ENCODE measurements at places on chromosomes 4 and X.

GRCh38 chr4:772118-772517 lies 53.8 kb downstream of the CPLX1 start:
- no peak for DNase-seq

DNA sequence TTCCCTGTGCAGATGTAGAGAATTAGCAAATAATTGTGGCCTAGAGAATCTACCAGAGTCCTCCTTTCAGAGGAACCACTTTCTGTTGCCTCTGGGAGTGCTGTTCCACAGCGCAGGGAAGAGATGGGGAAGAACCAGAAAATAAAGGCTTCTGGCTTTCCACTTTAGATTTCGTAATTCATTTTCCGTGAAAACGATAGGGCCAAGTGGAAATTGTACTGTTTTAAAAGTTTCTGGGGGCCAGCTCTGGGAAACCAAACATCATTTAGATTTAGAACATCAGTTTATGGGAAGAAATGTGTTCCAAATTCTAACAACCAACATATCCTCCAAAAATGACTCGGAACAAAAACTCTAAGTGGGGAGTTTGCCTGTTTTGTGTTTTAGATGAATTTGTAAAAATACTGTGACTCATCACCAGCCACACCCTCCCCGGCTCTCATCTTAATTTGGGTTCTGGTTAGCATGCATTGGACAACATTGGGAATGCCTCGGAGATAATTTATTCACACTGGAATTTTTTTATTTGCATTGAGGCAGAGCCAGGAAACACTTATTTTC lies 65.2 kb upstream of the LNX1 start:
- no peak for DNase-seq

DNA sequence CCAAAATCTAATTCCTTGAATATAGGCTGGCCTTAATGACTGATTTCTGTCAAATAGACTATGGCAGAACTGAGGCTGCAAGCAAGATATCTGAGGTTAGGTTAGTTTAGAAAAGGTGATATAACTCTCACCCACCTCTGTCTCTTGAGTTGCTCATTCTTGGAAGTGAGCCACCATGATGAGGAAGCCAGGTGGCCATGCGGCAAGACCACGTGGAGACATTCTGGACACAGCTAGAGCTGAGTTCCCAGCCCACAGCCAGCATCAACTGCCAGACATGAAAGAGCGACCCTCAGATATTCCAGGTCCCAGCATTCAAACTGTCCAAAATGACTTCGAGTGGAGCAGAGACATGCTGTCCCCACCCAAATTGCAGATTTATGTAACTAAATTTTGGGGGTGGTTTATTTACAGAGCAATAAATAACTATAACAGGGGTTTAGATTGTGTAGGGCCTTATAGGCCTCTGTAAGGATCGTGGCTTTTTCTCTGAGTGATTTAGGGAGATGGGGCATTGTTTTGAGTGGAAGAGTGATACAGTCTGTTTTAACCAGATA lies 33.7 kb downstream of the USP53 start:
- DNase-seq = no peak

DNA sequence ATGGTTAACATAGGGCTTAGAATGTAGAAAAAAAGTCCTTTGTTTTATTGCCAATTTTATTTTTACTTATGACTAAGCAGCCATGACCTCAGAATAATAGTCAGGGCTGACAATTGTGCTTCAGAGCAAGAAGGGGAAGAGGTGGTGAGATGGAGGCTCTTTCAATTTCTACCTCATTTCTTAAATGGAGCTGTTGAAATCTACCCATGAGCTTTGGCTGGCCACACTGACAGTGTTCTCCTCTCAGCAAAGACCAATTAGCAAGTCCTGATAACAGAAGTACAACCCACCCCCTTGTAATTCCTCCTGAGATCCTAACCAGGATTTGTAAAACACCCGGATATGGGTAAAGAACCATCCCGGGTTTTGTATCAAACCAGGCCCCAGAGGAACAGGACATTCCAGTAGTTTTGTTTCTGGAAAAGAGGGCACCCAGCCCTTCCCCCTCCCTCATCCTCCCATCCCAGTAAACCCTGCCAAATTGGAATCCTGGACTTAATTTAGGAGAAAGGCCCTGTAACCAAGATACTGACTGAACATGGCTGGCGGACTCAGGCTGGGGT lies at the start of gene HEPH:
Gene HEPH, plus strand, starts transcription at position 399 of the 563 bp plus-strand sequence. CDS start 6,324 bp downstream, outside the sequence.
- DNase-seq = no peak

Data from activated CD4-positive, alpha-beta T cell treated with anti-CD3 and anti-CD28 coated beads, Interleukin-2, amount 50 U/mL, for 48 hours (primary cell).